ENCODE measurements at places on chromosomes 6 and 20. TPM values are rescaled to one million over a fixed set of nuclear protein-coding genes. Genes with fewer than 3 reads are reported as not detected.

GRCh38 chr20:55143601-55144000, 668.2 kb downstream of the DOK5 start:
- H3K4me3 ChIP-seq: no peak overlapping the region
- H3K27ac ChIP-seq: no peak overlapping the region
- no peaks in the 10 kb centered on the region for H3K27me3 ChIP-seq
- no peaks in the 10 kb centered on the region for H3K4me1 ChIP-seq
- DNase-seq: no peak

- H3K27me3 ChIP-seq: no peaks in the 10 kb centered on the region
- DNase-seq: no peak
- peaks cover 1% of the 10 kb centered on the region for H3K4me1 ChIP-seq
These were observed 209.9 kb downstream of the TMEM242 start for GRCh38 chr6:157113389-157113788.

DNA sequence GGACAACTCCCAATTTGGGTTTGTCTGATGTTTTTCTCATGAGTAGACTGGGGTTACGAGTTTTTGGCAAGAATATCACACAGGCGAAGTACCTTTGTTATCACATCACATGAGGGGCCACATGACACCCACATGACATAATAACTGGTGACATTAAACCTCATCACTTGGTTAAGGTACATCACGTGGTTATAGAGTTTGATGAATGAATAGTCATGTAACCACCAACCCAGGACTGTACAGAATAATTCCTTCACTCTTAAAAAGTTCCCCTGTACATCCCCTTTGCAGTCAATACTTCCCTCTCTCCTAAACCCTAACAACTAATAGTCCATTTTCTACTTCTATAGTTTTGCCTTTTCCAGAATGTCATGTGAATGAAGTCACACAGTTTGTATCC, 83.4 kb downstream of the REV3L start:
- peaks cover 5% of the 10 kb centered on the region for H3K36me3 ChIP-seq
- H3K4me1 ChIP-seq: no peaks in the 10 kb centered on the region
- no peak overlapping the region for H3K27ac ChIP-seq
- H3K27me3 ChIP-seq: no peaks in the 10 kb centered on the region
- H3K4me3 ChIP-seq: no peak overlapping the region
- no peak for DNase-seq

DNA sequence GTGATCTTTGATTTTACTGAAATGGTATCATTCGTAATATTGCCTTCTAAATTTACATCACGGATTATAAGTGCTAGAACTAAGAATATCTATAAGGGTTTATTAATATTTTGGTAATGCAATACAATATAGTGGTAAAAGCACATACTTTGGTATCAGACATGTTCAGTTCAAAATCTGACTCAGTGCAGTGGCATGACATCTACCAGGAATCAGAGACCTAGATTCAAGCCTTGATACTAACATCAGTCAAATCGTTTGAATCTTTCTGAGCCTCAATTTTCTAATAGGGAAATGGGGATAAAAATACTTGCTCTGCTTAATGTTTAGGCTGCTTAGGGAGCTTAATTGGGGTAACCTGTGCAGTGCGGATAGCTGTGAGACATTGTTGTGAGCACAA, 488.0 kb downstream of the BCKDHB start:
- DNase-seq: no peak
- no peaks in the 10 kb centered on the region for H3K36me3 ChIP-seq
- H3K27ac ChIP-seq: no peak overlapping the region
- H3K4me1 ChIP-seq: no peaks in the 10 kb centered on the region
- H3K4me3 ChIP-seq: no peak overlapping the region
- no peaks in the 10 kb centered on the region for H3K27me3 ChIP-seq

- H3K4me3 ChIP-seq: no peak overlapping the region
- no peaks in the 10 kb centered on the region for H3K27me3 ChIP-seq
- no peak for DNase-seq
- no peaks in the 10 kb centered on the region for H3K36me3 ChIP-seq
These were observed 16.7 kb downstream of the KAT14 start for GRCh38 chr20:18154342-18154741.

DNA sequence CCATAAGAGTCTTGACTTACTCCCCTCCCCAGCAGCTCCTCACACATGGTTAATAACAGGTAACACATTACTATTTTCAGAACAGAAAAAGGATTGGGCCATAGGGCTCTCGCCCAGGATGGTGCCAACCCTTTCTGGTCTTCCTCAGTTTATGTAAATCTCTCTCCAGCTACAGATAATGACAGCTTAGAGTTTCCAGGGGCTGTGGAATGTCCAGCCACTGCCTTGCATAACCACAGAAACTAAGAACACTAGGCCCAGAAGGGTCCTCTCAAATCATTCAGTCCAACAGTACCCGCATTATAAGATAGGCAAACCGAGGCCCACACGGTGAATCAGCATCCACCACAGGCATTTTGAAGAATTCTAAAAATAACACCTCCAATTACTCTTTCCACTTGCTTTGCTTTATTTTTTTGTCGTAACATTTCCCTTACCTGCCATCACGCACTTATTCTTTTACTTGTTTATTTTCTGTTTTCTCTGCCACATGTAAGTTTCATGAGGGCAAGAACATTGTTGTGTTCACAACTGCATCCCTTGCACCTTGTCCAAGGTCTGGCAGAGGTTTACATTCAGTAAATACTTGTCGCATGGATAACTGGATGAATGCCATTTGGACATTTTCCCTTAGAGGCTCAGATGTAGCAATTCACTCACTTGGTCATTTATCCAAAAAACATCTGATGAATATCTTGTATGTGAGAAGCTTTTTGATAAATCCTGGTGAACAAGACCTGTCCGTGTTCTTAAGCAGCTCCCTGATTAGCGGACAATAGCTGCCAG, 6.4 kb upstream of the SDC4 start:
- no peaks in the 10 kb centered on the region for H3K27me3 ChIP-seq
- no peaks in the 10 kb centered on the region for H3K36me3 ChIP-seq
- no peak overlapping the region for H3K27ac ChIP-seq
- peaks cover 22% of the 10 kb centered on the region for H3K4me1 ChIP-seq
- no peak for DNase-seq

- no peaks in the 10 kb centered on the region for H3K27me3 ChIP-seq
- no peaks in the 10 kb centered on the region for H3K36me3 ChIP-seq
- no peak overlapping the region for H3K4me3 ChIP-seq
- no peak overlapping the region for H3K27ac ChIP-seq
These were observed 49.4 kb downstream of the MCUR1 start for GRCh38 chr6:13764996-13765395.

DNA sequence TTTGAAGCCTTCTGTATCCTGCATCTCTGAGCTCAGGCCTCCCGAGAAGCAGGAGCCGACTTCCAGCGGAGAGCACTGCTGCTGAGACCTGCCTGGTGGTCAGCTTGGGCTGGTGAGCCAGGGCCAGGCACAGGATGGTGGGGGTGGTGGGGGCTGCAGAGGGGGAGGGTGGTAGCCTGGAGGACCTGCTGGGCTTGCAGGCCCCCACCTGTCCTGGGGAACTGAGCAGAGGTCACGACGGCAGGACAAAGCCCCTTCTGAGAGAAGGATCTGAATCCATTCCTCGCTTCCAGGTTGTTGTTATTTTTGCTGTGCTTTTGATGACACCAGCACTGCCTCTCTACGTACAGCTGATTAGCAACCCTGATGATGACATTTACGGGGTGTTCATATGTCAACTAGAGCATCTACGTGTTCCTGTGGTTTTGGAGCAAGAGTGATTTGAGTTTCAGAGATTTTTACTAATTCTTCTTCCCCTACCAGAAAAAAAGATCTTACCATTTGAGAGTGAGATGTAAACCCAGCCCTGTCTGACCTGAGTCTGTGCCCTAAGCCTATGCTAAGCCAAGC, 35.7 kb upstream of the CD93 start:
- no peak for DNase-seq
- H3K27ac ChIP-seq: no peak overlapping the region
- peaks cover 5% of the 10 kb centered on the region for H3K4me1 ChIP-seq

GRCh38 chr6:39488255-39488879, 165.9 kb upstream of the KCNK16 start:
- H3K4me1 ChIP-seq: no peaks in the 10 kb centered on the region
- no peaks in the 10 kb centered on the region for H3K27me3 ChIP-seq
- H3K36me3 ChIP-seq: no peaks in the 10 kb centered on the region
- no peak for DNase-seq

DNA sequence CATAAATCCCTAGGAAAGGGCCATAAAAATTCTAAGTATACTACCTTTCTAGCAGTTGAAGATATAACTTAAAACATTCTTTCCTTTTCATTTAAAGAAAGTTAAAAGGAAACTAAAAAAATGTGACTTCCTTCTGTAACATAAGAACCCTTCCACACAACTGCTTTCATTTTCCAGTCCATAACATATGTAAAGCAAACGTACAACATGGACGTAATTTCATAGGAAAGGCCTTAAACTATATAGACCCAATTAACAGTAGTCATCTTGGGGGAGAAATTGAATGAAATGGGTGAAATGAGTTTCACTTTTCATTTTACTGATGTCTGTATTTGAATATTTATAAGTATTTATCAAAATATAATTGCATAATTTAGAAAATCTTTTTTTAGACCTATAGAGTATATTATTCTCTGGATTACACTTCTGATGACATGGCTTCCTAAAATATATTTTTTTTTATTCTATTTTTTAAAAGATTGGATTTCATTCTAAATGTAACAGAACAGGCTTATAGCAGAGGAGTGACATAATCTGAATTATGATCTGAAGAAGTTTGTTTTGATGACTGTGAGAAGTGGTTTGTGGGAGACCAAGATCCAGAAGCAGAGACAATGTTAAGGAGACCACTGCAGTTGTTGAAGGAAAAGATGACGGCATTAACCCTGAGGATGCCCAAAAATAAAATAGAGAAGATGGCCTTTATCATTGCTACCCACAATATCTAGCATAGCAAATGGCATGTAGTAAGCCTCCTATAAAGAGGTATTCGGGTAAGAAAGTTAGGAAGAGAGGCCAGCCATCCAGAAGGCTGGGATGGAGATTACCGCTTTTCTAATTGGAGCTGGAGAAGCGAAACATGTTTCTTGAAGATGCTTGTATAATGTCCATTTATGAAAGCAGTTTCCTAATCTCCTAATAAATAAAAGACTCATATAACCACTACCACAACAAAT, 260.4 kb downstream of the PTPRK start:
- no peak for DNase-seq
- H3K4me1 ChIP-seq: no peaks in the 10 kb centered on the region
- H3K36me3 ChIP-seq: no peaks in the 10 kb centered on the region
- H3K4me3 ChIP-seq: no peak overlapping the region

GRCh38 chr20:60172346-60172984, 214.2 kb downstream of the CDH26 start:
- no peak for DNase-seq
- no peaks in the 10 kb centered on the region for H3K4me1 ChIP-seq
- no peaks in the 10 kb centered on the region for H3K36me3 ChIP-seq
- H3K27ac ChIP-seq: no peak overlapping the region

DNA sequence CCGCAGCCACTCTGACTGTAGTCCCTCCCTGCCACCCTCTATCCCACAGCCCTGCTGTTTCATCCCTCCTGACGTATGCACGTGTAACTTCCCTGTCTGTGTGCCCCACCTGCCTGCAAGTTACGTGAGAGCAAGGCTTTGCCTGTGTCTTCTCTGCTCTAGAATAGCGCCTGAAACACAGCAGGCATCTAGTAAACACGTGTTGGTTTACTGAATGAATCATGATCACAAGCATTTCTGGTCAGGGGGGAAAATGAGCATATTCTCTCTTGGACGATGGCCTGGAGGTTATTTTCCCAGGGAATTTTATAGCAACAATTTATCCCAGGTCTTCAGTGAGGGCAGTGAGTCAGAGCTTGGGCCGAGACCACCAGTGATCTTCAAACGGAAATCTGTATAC, 38.3 kb downstream of the PSMG4 start:
- no peaks in the 10 kb centered on the region for H3K36me3 ChIP-seq
- no peaks in the 10 kb centered on the region for H3K27me3 ChIP-seq
- H3K4me1 ChIP-seq: peaks cover 21% of the 10 kb centered on the region
- peak; percentile 14 for DNase-seq
- no peak overlapping the region for H3K4me3 ChIP-seq

- no peaks in the 10 kb centered on the region for H3K4me1 ChIP-seq
- no peak overlapping the region for H3K4me3 ChIP-seq
- H3K27ac ChIP-seq: no peak overlapping the region
- H3K27me3 ChIP-seq: no peaks in the 10 kb centered on the region
- H3K36me3 ChIP-seq: no peaks in the 10 kb centered on the region
These were observed 69.1 kb upstream of the EXOC2 start for GRCh38 chr6:761997-762396.

DNA sequence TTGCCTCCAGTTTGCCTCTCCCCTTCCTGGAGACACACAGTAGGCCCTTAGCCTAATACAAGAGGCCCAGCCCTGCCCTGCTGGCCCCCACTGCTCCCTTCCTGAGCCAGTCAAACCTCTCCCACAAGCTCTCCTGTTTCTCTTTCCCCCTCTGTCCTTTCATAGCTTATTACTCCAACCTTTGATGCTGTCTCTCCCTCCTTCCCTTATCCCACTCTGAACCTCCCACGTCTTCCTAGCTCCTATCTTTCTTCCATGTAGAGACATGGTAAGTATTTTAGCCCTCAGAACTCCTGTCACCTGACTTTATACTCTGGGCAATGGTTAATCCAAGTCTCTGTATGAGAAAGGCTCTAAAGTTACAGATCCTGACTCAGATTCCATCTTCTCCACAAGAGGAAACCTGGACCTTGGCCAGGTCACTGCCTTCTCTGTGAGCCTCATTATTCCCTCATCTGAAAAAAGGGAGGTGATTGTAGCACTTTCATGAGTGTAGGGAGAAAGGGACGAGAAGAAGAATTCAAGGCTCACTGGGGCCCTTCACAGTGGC, 6.7 kb downstream of the TGIF2 start:
- H3K36me3 ChIP-seq: peaks cover 12% of the 10 kb centered on the region
- H3K27me3 ChIP-seq: no peaks in the 10 kb centered on the region
- DNase-seq: no peak
- H3K4me3 ChIP-seq: no peak overlapping the region
- no peak overlapping the region for H3K27ac ChIP-seq

- no peaks in the 10 kb centered on the region for H3K27me3 ChIP-seq
- H3K4me3 ChIP-seq: no peak overlapping the region
- H3K27ac ChIP-seq: no peak overlapping the region
- no peak for DNase-seq
These were observed 32.4 kb upstream of the TIAM2 start for GRCh38 chr6:154962753-154963152.

GTSF1L gene
- total RNA-seq: not detected

HTR1E gene
- total RNA-seq: not detected

ZNF512B gene
- 12.5 TPM for total RNA-seq

APCDD1L gene
- not detected for total RNA-seq

HRH3 gene
- total RNA-seq: not detected

MYMX gene
- 4.2 TPM for total RNA-seq

ERVFRD-1 gene
- total RNA-seq: not detected

MOCS3 gene
- total RNA-seq: 3.0 TPM

HSP90AB1 gene
- 269 TPM for total RNA-seq

KIF25 gene
- not detected for total RNA-seq

TMEM239 gene
- not detected for total RNA-seq

KIAA1755 gene
- 0.78 TPM for total RNA-seq

ROS1 gene
- not detected for total RNA-seq

HLA-DRB5 gene
- 1.3 TPM for total RNA-seq

LY6G6F gene
- total RNA-seq: not detected

All from body of pancreas (tissue), 4 donors.